ENCODE measurements at places on chromosomes 2 and 18.

- DNase-seq = no peak
These were observed 53.9 kb downstream of the PRKRA start for GRCh38 chr2:178397002-178397605.

- DNase-seq = no peak
These were observed 36.7 kb downstream of the FANCL start for GRCh38 chr2:58204195-58204959.

DNA sequence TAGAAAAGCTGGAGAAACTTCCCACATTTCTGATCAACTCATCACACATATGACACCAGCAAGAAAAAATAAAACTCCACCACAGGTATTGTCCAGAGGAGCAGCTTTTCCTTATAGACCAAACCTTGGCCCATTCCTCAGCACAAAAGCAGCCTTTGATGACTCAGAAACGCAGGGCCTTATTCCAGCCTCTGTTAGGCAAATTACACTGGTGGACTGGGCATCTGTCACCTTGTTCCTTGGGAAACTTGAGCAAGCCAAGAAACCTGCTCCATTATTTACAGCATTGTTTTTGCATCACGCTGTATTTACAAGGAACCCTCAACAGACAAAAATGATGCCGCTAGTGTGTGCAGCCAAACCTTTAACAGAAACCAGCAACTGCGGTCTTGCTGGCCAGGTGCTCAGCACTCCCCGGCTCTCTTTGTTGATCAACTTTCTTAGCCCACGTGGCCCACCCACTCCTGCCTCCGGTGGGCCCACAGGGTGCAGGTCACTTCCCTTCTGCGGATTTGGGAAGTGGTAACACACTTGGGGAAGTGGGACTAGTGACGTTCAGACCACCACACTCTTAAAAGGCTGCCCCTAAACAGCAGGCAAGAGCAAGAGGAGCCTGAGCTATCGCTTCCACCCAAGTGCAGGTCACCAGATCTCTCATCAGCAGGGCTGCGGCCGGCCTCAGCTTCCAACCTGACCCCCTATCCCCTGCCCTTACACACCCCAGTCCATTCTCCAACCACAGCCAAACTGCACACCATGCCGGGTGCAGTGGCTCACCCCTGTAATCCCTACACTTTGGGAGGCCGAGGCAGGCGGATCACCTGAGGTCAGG, 1.5 kb downstream of the AP1S3 start:
- DNase-seq = no peak

DNA sequence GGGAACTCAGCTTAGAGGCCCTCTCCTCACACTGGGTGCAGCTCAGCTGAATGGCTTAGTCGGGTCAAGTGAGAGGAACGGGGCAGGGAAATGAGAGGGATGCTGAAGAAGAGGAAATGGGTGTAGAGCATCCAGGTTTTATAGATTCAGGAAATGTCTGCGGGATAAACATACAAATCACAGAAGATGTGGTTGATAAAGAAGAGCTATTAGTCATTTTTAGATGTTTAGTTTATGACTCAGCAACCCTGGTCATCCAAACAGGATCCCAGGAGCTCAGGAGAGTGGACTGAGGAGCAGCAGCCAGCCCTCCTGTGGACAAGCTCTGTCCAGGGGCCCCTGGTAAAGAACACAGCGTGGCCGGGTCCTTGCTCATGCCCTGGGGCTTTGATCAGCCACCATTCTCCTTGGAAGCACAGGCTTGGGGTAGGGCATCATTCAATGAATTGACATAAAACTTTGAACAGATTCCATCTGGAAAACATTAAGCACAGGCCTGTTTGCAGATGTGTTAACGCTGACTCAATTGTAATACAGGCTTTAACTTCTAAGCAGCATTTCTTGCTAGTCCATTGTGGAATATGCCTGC, 83.0 kb downstream of the NPAS2 start:
- DNase-seq = no peak

GRCh38 chr2:113390124-113390849, 47.2 kb upstream of the ZNG1B start:
- DNase-seq = peak; percentile 39

DNA sequence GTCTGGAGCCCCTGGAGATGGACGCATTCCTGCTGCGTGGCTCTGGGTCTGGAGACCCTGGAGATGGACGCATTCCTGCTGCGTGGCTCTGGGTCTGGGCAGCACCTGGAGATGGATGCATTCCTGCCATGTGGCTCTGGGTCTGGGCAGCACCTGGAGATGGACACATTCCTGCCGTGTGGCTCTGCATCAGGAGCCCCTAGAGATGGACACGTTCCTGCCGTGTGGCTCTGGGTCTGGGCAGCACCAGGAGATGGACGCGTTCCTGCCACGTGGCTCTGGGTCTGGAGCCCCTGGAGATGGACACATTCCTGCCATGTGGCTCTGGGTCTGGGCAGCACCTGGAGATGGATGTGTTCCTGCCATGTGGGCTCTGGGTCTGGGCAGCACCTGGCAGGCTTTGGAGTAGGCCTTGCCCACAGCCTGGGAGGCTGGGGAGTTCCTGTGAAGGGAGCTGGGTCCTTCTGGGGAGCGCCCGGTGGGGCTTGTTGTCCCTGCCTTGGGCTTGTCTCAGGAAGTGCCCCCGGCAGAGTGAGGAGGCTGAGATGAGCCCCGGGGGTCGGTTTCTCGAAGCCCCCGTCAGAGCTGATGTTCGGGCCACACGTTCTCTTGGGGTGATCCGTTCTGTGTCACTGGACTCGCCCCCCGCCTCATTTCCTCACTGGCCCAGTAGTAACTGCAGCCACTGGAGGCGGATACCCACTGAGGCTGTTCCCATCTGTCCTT, 41.0 kb downstream of the SH3BP4 start:
- no peak for DNase-seq

GRCh38 chr2:208142240-208142924, 3.6 kb downstream of the CRYGB start:
- no peak for DNase-seq

GRCh38 chr2:128347171-128347558, 28.5 kb upstream of the HS6ST1 start:
- no peak for DNase-seq

- no peak for DNase-seq
These were observed 59.2 kb downstream of the PIEZO2 start for GRCh38 chr18:11089931-11090715.

- DNase-seq = no peak
These were observed 89.6 kb upstream of the NPAS2 start for GRCh38 chr2:100730290-100730868.

- no peak for DNase-seq
These were observed 7.2 kb downstream of the GAD1 start for GRCh38 chr2:170823898-170824215.

- DNase-seq = no peak
These were observed 479.2 kb downstream of the RIT2 start for GRCh38 chr18:42636309-42636708.

GRCh38 chr2:240401781-240402551, 33.5 kb upstream of the GPC1 start:
- no peak for DNase-seq

DNA sequence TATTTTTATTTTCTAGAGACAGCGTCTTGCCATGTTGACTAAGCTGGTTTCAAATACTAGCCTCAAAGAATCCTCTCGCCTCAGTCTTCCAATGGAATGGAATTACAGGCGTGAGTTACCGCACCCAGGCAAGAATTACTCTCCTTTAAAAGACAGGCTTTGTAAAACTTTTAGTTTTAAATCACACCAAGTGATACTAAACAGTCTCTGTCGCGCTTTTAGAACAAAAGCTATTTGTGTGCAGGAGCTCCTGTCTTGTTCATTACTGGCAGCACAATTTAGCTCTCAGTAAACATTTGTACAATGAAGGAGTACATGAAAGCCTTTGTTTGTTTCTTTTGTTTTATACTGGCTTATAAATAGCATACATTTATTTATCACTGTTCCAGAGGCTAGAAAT, 1719.2 kb upstream of the PIK3C3 start:
- no peak for DNase-seq

- no peak for DNase-seq
These were observed 96.7 kb downstream of the TMEM163 start for GRCh38 chr2:134621939-134622705.

DNA sequence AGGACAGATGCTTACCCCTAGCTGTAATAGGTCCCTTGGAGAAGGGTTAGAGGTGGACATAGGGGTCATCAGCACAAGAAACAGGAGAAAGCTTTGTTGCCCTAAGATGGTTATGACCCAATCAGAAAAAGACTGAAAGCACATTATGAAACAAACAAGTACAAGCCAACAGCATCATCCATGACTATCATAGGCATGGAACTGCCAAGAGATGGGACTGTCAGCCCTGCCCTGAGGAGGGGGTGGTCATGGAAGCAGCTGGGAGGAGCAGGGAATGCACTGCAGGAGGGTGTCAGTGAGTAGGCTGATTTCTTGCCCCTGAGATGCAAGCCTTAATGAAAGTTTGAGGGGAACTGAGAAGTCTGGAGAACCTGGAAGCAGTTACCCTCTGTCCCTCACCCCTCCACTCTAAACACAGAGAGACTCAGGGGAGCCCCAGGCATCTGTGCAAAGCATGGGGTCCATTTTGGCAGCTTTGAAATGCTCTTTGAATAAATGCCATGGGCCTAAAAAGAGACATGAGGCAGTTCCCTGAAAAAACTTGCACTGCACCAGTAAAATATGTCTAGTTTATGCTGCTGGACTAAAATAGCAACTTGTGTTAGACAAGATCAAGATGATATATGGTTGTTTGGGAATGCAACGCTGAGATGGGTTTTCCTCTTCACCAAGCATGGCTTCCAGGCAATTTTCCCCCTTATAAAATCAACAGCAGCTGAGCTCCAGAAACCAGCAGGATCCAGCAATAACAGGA, 122.7 kb upstream of the ZFP36L2 start:
- no peak for DNase-seq

GRCh38 chr2:221958224-221958623, 340.6 kb downstream of the PAX3 start:
- DNase-seq = no peak

- no peak for DNase-seq
These were observed 24.3 kb downstream of the ASAP2 start for GRCh38 chr2:9230881-9231280.

DNA sequence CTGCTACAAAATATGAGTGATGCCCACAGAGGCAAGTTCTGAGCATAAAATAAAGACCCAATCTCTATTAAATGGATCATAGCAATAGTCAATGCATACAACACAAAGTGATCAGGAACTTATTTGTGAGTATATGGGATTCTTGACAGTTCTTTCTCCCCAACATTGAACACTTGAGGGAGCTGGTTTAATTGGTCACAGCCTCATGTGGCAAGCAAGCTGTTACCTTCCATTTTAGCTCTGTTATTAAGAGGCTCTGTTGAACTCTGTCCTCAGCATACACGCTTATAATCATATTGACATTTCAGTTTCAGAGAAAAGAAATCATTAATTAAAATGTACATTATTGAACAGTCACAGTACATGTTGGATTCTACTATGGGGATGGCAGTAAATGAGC, 37.6 kb upstream of the PAX3 start:
- no peak for DNase-seq

DNA sequence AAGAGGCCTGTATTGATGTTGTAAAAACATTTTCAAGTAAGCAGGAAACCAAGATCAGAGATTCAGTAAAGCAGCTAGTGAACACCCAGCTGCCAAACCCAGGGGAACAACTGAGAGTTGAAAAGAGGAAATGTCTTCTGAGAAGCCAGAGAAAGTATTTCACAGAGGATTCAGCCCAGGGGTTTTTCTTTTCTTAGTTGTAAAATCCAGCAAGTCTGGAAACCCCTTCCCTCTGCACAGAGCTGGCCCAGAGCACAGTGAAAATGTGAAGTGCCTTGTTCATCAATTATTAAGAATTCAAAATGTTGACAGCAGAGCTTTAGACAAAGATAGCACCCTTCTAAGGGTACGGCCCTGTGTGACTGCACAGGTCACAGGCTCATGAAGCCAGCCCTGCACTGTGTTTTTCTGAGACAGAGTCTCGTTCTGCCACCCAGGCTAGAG, 28.4 kb downstream of the AFF3 start:
- DNase-seq = no peak

DNA sequence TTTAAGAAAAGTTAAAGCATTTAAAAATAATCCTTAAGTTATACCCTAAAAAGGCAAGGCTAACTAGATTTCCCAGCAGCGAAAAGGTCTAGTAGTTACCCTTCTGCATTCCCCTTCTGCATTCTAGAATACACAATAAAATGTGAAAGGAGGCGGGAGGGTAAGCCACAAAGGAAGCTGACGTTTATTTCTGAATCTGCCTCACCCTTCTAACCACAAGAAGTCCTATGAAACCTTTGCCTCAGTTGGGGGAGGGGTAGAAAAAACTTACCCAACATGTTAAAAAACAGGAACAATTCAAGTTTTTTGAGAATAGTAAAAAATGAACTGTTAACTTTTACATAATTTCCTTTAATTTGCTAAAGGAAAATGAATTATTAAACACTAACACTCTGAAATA, 11.3 kb downstream of the STK17B start:
- DNase-seq = peak; percentile 38

DNA sequence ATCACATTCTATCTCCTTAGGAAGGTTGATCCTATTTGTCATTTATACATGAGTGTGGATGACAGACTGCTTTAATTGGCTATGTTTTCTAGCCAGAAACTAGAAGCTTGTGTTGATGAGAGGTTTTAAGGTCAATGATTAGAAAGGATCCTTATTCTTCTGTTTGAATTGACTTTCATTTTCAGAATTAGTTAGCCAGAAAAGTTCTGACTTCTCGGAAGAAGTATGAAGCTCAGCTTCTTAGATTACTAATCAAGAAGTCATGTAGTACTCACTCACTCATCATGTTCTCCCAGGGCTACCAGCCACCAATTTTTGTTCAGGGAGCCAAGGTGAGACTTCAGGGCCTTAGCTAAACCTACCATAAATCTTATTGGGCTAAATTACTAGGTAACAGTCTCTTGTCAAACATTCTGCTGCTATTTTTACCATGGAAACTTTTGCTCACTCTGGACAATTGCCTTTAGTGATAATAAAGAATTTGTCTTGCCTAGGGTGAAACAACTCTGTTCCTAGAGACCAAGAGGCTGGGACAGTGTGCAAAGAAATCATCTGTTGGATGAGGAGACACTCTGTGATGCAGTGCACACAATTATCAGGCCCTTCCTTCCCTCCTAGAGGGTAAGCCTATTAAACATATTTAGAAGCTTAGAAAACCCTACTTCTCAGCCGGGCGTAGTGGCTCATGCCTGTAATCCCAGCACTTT, 111.6 kb upstream of the DNMT3A start:
- DNase-seq = no peak

- DNase-seq = no peak
These were observed 15.4 kb downstream of the HJURP start for GRCh38 chr2:233838726-233839446.

DNA sequence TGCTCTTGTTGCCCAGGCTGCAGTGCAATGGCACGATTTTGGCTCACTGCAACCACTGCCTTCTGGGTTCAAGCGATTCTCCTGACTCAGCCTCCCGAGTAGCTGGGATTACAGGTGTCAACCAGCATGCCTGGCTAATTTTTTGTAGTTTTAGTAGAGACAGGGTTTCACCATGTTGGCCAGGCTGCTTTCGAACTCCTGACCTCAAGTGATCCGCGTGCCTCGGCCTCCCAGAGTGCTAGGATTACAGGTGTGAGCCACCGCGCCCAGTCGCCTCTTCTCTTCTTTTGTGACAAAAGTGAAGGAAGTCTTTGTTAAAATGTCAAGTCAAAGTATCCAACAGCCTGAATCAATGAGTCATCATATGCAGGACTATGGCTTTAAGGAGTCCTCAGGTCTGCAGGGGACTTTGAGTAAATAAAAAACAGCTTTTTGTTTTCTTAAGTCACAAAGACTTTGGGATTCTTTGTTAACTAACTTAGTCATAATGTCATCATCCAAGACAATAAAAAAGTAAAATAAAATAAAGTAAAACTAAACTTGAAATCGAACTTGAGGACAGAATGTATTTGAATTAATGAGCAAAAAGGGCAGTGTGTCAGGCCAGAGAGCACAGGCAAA, 1153.2 kb downstream of the SUCLG1 start:
- DNase-seq = no peak
